Stimulated activated memory B cell treated with anti-CD40 and anti-IgM and Interleukin-4, amounts not matched to agents 10 μg/mL and 1 μg/mL and 100 μg/mL, for 72 hours (primary cell): ENCODE measurements at places on chromosomes 12 and 14.

- no peak for ATAC-seq
Measured at GRCh38 chr12:91119089-91119488, 7.8 kb upstream of the LUM start.

DNA sequence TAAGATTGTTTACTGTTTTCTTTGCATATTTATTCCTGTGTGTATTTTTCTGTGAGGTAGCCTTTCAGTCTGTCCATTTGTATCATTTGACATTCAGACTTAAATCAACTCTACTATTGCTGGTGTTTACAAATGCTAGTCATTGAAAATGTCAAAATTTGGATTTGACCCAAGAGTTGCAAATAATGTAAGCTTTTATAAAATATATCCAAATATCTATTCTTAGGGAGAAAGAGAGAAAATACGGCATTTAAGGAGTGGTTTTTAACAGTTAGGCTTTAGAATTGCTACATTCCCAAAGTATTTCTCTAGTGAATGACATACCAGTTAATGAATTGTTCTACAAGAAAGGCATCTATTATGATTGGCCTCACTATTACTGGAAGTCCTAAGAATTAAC is 37.9 kb downstream of the FRS2 start:
- no peak for ATAC-seq

GRCh38 chr12:79063258-79063657 is 198.7 kb downstream of the SYT1 start:
- no peak for ATAC-seq

GRCh38 chr12:22978962-22979361 is 354.0 kb downstream of the ETNK1 start:
- ATAC-seq: no peak

- ATAC-seq: no peak
Measured at GRCh38 chr12:31477687-31478086, 113.2 kb downstream of the DENND5B start.

- ATAC-seq: no peak
Measured at GRCh38 chr12:40336573-40337199, 111.9 kb downstream of the LRRK2 start.

- no peak for ATAC-seq
Measured at GRCh38 chr12:127389923-127390322, 877.0 kb upstream of the TMEM132C start.

GRCh38 chr14:87613881-87614280 is 379.1 kb downstream of the GALC start:
- ATAC-seq: no peak

DNA sequence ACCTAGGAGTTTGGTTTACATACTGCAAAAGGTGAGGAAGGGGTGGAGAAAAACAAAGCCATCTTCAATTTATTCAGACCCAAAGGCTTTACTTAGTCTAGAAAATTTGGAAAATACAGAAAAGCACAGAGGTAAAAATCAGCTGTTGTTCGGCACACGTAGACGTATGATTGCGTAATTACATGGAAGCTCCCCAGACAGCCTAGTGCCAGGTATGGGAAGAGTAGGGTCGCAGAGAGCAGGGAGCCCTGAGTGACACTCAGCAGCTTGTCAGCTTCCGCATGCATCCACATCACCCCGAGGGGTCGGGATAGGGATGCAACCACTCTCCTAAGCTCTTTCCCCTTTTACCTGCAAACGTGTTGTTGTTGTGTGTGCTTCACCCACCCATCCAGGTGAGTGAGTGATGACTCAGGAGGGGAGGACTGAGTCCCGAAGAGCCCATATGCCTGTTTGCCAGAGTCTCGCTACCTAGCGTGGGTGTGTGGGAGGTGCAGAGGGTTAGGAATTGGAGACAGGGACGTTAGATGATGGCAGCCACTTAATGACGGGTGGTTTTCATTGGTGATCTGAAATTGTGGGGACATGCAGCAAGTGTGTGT is 20.1 kb downstream of the PIWIL1 start:
- ATAC-seq: no peak

DNA sequence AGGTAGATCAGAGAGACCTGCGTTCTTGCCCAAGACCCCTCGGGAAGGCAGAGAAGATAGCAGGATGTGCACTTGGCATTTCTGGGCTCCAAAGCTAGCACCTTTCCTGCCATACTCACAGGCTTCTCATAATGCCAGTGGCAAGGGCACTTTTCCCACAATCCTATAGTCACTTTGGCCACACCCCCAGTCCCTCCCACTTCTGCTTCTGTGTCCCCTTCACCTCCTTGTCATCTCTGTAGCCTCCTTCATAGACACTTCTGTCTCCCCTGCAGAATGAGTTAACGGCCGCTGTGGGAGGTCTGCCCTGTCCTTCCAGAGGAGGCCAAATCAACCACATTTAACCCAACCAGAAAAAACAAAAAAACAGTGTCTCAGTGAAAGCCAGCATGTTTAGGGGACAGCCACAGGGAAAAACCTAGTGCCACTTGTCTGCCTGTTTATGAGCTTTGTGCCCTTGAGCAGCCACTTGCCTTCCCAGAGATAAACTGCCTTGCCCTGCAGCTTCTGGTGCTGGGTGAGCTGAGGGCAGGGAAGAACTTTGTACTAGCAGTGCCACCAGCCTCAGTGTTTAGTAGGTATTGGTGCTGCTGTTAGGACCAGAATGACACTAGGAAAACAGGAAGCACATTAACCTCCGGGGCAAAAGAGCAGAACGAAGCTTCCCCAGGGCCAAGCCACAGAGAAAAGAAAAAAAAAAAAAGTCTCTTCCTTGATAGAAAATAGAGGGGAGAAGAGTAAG is 193.0 kb upstream of the PWP1 start:
- ATAC-seq: peak; percentile 66

GRCh38 chr12:15688202-15688736 is 100.9 kb downstream of the EPS8 start:
- ATAC-seq: no peak

GRCh38 chr12:123889848-123890535 is 82.6 kb downstream of the CCDC92 start:
- ATAC-seq: no peak

DNA sequence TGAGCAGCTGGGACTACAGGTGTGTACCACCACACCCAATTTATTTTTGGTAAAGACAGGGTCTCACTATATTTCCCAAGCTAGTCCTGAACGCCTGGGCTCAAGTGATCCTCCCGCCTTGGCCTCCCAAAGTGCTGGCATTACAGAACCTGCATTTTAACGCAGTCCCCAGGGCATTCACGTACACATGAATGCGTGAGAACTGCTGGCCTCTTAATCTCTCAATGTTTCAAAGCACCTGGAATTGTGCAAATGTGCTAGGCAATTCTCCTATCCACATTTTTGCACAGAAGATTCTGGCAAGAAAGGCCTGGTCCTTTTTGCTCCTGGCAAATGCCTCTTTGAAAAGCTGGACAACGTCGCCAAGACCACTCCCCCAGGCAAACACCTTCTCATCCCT is 35.2 kb downstream of the TESC start:
- ATAC-seq: no peak

- ATAC-seq: no peak
Measured at GRCh38 chr12:130097798-130098255, 64.4 kb upstream of the FZD10 start.

DNA sequence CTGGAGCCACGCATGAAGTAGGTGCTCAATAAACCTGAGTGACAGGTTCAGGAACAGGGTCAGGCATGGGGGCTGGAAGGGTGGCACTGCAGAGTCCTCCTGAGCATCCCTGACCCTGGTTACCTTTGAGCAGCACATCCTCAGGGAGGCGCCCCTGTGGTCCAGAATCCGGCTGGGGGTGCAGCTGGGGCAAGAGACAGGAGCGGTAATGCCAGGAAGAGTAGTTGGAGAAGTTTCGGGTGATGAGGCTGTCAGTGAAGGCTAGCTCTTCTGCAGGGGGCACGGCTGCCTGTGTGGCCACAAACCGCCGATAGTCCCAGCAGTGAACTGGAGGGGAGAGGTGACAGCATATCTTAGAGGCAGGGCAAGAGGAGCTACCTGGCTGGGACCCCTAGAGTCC is 2.0 kb downstream of the RABGGTA start:
- no peak for ATAC-seq

- no peak for ATAC-seq
Measured at GRCh38 chr14:61963926-61964325, 201.7 kb downstream of the SNAPC1 start.

GRCh38 chr12:102371165-102371564 is 109.2 kb downstream of the IGF1 start:
- no peak for ATAC-seq

DNA sequence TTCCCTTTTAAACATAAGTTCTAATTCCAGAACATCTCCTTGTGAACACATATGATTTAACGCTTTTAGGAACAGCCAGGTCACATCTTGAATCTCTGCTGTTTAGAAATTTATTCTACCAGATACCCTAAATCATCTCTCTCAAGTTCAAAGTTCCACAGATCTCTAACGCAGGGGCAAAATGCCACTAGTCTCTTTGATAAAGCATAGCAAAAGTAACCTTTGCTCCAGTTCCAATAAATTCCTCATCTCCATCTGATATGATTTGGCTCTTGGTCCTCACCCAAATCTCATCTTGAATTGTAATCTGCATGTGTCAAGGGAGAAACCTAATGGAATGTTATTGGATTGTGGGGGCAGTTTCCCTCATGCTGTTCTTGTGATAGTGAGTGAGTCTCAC is 96.3 kb upstream of the PLEKHA5 start:
- no peak for ATAC-seq

GRCh38 chr12:4829793-4830162 is 79.9 kb upstream of the KCNA1 start:
- peak; percentile 31 for ATAC-seq

GRCh38 chr12:39617887-39618286 is 1.7 kb downstream of the ABCD2 start:
- ATAC-seq: no peak

GRCh38 chr12:123113026-123113425 is 37.9 kb downstream of the PITPNM2 start:
- no peak for ATAC-seq

DNA sequence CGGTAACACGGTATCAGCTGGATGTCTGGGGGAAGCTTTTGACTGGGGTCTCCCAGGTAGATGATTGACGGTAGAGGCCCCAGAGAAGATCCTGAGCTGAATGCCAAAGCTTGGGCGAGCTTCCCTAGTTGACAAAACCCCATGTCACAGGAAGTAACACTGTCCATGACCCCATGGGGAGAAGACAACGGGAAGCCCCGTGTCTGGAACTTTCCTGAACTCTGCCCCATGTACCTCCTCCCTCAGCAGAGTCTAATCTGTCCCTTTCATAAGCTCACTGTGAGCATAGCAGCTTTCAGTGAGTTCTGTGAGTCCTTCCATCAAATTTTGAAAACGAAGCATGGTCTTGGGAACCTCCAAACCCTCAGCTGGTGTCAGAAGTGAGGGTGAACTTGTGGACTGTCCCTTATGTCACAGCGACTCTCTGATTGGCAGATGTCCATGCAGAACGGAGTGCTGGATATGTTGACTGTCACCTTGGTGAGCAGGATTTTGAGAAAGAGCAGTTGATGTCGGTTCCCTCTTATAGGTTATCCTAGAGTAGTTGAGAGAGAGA is 29.7 kb upstream of the BEGAIN start:
- ATAC-seq: no peak

DNA sequence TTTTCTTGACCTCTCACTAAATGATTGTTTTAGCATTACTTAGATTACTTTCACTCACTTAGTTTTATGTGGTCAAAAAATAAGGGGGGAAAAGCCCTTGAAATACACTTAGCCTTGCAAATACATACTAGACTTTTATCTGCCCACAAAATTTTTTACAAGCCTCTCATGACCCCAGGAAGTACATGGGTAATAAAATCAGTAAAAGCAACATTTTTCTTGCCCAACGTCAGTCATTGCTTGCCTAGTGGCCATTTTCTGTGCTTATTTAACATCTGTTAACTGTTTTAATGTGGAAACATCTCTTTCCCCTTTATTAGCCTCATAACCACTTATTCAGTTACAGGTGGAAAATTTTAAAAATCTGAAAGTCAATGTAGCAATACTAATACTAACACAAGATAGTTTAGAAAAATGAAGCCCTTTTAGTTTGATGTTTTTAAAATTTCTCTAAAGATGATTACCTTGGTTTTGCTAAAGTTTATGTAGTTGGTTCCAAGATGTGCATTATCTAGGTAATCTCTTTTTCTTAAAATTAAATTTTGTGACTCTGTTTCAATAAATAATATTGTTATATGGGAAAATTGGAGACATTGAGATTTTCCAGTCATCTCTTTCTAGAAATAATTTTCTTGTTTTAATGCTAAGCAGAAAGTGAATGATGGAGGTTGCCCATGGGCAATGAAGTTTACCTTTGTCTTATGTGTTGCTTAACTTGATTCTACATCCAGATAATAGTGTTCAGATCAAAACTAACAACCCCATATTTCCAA is 175.5 kb downstream of the TMTC2 start:
- no peak for ATAC-seq

- ATAC-seq: no peak
Measured at GRCh38 chr12:114030451-114030850, 64.3 kb upstream of the RBM19 start.

DNA sequence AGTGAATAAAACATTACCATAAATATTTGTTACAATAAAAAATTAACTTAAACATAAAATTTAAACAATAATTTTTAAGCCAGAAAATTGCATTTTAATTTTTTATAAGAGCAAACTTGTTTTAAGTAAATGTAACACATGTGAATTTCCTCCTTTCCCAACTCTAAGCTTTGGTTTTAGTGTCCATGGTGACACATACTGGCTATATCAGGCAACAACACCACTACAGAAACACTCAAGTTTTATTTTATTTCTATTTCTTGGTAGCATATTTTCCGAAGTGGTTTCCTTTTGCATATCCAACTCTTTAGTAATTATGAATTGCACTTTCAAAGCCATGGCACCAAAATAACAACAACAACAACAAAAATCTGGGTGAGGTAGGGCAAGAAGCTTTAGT is 2.2 kb downstream of the NELL2 start:
- ATAC-seq: no peak

- no peak for ATAC-seq
Measured at GRCh38 chr14:51228391-51228790, 11.7 kb upstream of the TMX1 start.

DNA sequence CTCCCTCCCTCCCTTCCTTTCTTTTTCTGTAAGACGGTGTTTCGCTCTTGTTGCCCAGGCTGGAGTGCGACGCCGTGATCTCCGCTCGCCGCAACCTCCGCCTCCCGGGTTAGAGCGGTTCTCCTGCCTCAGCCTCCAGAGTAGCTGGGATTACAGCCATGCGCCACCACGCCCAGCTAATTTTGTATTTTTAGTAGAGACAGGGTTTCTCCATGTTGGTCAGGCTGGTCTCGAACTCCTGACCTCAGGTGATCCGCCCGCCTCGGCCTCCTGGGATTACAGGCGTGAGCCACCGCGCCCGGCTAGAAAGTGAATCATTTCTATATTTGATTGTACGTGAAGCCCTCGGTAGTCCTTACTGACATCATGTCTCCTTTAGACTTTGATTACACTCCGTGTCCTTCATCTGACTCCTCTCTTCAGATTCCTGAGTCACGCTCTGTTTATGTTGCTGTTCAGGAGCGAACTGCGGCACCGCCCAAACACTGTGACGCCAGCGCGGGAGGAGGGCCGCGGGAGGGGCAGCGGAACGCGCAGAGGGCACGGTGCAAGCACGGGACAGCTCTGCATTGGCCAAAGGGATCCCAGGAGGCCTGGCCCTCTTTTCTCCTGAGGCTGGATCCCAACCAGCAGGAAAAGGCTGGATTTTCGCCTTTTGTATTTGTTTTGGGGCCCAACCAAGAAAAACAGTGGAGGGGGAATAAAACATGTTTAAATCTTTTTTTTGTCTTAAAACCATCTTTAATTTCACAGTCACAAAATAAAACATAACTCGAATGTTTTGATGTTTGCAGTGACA is 538 bp upstream of the GABARAPL1 start:
- ATAC-seq: peak; percentile 83
